Stimulated activated memory B cell treated with anti-CD40 and anti-IgM and Interleukin-4, amounts not matched to agents 10 μg/mL and 1 μg/mL and 100 μg/mL, for 72 hours (primary cell): ENCODE measurements at places on chromosomes 2 and 18.

DNA sequence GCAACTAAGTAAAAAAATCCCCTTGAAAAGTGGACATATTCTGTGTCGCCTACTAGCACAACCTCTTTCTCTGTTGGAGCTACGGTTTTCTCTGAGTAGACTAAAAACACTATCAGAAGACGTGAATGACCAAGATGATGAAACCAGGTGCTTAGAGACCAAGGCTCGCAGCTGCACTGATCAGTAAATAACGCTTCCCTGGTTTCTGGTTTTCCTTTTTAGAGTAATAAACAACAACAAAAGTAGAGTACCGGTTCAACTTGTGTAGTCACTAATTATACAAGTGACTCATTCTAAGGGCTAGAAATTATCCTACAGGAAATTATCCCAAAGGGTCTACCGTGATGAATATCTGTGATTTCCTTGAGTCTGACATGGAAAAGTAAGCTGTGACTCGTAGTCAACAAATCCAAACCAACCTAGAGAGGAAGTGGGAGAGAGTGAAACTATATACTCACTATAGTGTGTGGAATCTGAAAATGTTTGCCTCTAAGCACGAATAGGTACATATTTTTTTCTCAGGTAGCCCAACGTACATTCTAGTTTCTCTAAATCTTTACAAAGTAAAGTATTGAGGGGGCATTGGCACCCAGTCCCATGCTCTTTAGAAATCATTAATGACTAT lies 17.8 kb downstream of the RASGRP3 start:
- peak; percentile 42 for ATAC-seq

GRCh38 chr2:222169346-222169745 lies 129.5 kb downstream of the PAX3 start:
- no peak for ATAC-seq

- no peak for ATAC-seq
These were observed 108.8 kb downstream of the FMNL2 start for GRCh38 chr2:152443771-152444170.

- no peak for ATAC-seq
These were observed 12.9 kb downstream of the CD226 start for GRCh38 chr18:69934601-69935265.

GRCh38 chr18:21444465-21445212 lies 155.9 kb downstream of the ESCO1 start:
- no peak for ATAC-seq

DNA sequence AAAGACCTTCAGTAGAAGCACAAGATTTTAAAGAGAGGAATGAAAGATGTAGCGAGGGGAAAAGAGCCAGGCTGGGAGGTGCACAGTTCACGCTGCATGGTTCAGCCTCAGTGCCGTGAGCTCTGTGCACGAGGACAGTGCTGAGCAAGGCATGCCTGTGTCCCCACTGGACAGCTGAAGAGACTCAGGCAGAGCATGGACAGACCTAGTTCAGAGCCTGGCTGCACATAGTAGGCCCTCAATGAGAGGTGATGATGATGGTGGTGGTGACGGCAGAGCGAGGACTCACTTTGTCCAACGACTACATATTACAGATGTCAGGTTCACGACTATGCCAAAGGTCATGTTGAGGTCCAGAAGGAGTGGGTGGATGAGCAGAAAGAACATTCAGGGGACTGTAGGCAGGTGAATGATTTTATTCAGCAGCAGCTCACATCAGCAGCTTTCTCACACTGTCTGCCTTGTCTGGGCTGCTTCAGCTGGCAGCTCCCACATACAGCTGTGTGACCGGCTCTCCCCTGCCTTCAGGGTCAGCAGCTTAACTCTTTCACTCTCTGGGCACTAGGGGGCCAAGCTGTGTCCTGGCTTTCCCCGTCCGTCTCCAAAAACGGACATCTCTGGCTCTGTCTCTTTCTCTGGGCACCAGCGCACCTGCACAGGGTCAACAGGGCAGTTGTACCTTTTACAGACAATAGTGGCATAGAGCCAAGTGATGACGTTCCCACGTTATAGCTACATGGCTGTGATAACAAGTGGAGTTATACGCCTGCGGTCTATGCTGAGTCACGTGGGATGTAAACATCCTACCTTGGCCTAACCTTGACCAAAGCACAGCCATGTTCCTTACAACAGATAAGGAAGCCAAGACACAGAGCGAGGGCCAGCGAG lies 128.8 kb upstream of the MSH6 start:
- ATAC-seq: no peak

DNA sequence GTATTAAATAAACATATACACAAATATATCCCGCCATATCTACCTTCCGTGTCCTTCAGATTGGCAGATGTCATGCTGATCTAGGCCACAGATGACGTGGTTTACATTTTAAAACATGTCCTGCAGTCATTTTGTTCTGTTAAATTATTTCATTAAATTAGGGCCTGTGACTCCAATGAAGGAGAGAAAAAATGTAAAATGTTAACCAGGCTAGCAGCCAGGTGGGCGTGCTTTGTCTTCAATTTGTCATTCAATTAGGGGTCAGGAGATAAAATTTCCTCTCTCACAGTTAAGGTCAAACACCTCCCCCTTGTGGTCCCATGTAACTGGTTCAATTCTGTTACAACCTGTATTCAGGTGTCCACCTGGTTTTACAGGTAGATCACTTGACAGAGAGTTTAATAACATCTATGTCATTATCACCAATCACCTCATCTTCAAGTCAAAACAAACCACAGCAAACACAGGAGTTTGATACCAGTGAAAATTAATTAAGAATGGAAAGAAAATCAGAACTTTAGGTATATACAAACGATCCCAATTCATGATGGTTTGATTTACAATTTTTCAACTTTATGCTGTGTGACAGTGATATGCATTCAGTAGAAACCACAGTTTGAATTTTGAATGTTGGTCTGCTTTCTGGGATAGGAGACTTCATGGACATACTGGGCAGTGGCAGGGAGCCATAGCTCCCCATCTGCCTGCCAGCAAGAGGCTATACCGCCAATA lies 339.4 kb downstream of the CMPK2 start:
- no peak for ATAC-seq

DNA sequence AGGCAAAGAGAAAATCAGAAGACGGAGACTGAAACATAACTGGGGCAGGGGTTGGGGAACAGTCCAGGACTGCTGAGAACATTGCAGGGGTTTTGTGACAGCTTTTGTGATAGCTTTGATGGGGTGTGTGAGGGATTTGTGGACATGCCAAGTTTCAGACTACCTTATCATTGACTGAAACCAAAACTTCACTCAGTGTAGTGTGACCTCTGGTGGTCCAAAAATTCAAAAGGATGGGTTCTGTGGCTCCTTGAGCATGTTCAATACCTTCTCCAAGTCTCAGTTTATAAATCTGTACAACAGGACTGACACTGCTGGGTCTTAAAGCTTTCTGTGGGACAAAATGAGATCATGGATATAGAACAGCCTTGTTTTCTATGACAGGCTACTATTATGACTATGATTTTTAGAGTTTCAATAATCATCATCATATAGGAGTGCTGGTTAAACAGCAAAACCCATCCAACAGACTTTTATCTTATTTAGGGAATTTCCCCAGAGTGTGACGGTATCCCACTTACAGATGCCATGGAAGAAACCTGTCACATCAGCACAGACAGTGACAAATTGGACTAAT lies 259.2 kb upstream of the SLC14A2 start:
- peak; percentile 59 for ATAC-seq

GRCh38 chr2:225670111-225670974 lies 270.8 kb downstream of the NYAP2 start:
- no peak for ATAC-seq

DNA sequence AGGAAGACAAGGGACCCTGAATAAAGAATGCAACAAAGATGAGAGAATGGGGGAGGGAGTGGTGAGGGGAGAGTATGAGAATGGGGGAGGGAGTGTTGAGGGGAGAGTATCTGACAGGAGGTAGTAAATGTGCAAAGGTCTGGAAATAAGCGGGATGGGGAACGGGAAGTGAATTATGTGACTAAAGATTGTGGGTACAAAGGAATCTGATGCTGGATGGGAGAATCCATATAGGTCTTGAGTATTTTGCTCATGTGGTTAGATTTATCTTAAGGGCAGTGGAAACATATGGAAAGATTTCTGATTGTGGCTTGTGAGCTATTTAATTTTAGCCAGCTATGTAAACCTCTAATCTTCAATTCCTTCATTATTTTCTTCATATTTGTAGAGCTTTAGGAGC lies 593.4 kb downstream of the DCC start:
- ATAC-seq: no peak

DNA sequence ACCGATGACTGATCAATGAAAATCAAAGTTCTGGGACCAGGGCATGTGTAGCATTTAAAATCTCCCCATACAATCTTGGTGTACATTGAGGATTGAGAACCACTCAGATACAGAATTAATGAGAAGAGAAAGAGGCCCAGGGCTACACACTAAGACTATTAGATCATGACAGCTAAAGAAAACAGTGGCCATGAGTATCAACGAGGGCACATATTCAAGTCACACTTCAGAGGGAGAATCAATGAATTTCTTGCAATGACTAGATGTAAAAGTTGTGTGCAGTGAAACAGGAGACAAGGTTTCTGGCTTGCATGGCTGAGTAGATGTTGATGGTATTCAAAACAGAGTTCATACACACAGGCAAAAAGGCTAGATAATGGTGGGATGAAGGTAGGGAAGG lies 29.1 kb downstream of the METTL8 start:
- no peak for ATAC-seq

- ATAC-seq: no peak
These were observed 251.9 kb upstream of the ZNF804A start for GRCh38 chr2:184346338-184346862.

DNA sequence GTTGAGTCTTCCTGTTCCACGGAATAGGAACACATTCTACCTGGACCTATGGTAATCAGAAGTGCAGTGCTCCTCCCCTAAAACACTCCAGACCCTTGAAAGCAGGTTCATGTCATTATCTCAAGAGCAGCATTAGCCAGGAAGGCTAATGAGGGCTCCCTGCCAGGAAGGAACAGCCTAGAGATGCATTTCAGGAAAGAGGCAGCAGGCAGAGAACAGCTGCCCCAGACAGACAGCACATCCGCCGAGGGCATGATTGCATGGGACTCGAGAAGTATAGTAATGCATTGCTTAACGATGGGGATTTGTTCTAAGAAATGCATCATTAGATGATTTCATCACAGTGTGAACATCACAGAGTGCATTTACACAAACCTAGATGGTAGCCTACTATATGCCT lies 171.5 kb downstream of the ALK start:
- ATAC-seq: no peak

DNA sequence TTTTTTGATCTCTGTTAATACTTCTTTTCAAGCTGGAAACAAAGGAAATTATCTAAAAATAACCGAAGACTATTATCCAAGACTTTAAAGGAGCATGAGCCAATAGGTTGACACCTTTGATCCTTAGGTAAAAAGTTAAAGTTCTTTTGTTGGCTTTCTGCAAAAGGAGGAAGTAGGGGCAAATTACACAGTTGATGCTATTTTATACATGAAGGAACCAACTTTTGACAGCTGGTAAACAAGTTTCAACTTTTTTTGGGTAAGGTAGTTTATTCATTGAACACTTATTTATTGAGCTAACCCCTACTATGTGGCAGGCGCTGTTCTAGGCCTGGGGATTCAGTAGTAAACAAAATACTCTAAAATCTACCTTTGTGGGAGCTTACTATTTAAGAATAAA lies 66.6 kb upstream of the ZEB2 start:
- ATAC-seq: no peak

GRCh38 chr18:42196651-42197050 lies 241.6 kb downstream of the PIK3C3 start:
- ATAC-seq: no peak

DNA sequence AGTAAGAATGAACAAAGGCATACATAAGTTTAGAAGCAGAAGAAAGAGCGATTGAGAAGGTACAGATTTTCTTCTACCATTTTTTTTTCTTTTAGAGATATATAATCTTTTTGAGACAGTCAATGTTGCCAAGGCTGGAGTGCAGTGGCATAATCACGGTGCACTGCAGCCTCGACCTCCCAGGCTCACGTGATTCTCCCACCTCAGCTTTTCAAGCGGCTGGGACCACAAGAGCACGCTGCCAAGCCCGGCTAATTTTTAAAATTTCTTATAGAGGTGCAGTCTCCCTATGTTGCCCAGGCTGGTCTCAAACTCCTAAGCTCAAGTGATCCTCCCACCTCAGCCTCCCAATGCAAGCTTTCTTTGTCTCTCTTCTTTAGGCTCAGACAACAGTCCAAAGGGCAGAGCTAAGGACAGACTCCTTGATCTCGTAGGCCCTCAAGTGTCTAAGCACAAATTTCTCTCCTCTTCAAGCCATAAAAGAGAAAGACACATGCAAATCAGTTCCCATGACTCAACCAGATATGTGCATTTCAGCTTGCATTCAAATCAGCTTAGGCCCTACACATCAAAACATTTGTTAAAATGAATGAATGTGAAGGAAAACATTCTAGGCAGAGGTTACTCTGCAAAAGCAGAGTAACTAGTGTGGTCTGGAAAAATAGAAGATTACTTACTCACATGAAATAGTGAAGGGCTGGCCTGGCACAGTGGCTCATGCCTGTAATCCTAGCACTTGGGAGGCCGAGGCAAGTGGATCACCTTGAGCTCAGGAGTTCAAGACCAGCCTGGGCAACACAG lies 18.0 kb downstream of the ITSN2 start:
- peak; percentile 67 for ATAC-seq

DNA sequence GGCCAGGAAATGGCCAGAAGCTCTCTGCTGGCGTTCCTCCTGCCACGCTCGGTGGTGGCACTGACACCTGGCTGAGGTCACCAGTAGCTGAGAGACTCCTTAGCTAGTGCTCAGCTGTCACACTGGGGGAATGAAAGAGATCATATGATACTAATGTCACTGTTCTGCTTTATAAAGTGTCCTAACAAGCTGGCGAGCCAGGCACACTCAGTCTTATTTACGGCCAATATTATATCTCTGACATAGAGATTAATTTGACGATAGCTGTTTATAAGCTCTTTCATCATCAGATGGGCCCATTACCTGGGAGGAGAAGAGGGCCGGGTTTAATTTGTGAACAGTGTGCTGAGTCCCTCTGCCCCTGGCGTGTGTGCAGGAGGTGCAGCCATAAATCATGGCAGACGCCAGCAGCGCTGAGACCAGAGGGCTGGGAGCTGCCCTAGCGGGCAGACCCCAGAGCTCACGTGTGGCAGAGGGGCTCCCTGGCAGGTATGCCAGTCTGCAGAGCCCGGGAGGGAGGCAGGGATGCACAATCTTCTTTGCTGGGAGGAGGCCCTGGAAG lies 246.5 kb downstream of the HAUS1 start:
- no peak for ATAC-seq

DNA sequence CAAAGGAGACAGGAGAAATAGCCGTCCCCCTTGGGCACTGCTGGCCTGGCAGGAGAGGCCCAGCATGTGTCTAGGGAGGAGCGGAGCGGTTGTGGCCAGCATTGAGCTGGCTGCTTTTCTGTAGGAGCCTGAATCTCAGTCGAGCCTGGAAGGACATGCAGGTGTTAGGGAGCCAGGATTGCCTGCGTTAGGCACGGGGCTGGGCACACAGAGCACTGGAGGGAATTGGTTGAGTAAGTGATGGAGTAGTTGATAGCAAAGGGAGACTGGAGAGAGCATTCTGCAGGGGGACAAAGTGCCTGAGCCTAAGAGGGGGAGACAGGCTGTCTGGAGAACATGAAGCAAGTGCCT lies 22.8 kb downstream of the ASAP2 start:
- ATAC-seq: no peak

- ATAC-seq: no peak
These were observed 58.2 kb downstream of the HS6ST1 start for GRCh38 chr2:128260239-128261138.
